ENCODE measurements at places on chromosomes 6 and 20. TPM values are rescaled to one million over a fixed set of nuclear protein-coding genes. Genes with fewer than 3 reads are reported as not detected.

Gene GJA10
- total RNA-seq: not detected

Gene AIG1
- 92.2 TPM for total RNA-seq

DNA sequence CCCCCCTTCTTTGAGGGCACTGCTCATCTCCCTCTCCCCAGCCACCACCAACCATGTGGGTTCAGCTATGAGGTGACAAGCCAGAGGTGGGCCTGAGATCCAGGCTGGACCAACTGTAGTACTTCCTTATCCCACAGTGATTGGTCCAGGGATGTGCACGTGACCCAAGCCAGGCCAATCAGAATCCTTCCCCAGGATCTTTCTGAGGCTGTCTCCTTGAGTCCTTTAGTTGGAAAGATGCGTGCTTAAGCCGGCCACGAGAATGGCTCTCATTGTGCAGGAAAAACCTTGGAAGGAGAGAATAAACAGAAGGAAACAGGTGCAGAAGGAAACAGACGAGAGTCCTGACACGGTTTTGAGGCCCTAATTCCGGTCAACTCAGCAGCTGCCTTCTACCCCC, 39.2 kb downstream of the ZC3H12D start:
- H3K27ac ChIP-seq: no peak overlapping the region
- no peaks in the 10 kb centered on the region for H3K27me3 ChIP-seq

GRCh38 chr20:6882561-6883291, 115.2 kb downstream of the BMP2 start:
- H3K4me1 ChIP-seq: no peaks in the 10 kb centered on the region
- no peak for DNase-seq
- no peak overlapping the region for H3K27ac ChIP-seq
- no peak overlapping the region for H3K4me3 ChIP-seq

DNA sequence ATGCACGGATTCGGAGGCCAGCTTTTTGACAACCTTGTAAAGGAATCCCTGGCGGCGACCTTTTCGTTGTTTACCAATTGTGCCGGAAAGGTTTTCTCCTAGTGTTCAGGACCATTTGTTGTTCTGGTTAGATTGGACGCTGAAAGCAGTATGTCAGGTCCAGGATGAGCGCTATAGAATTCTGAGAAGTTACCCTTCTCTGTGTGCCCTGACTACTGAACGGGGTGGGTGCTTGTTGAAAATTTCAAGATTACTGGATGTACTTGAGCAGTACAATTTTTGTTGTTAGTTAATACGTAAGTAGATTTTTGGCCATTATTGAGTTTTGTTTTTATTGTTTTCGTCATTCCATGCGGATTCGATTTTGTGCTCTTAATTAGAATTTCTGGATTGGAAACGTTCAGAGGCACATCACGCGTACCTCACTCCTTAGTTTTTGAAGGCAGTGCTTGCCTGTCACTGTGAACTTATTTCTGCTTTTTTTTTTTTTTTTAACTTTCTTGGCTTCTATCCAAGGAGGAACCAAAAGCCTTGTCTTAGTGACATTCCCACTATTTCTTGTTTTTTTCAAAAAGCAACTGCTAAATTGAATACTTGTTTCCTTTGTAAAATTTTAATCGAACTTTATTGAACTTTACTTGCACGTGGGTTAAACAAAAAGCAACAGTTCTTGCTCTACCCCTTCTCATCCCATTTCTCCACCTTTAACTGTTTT, 898 bp downstream of the XRN2 start:
- no peaks in the 10 kb centered on the region for H3K27me3 ChIP-seq
- peak overlapping the region; percentile 88 for H3K4me3 ChIP-seq
- DNase-seq: no peak
- H3K27ac ChIP-seq: peak overlapping the region; percentile 88
- 0 out of 2 replicates have a peak, but pooled peaks cover 1% of the 10 kb centered on the region for H3K36me3 ChIP-seq

GRCh38 chr6:157563611-157564284, 182.8 kb downstream of the ZDHHC14 start:
- H3K27ac ChIP-seq: no peak overlapping the region
- H3K4me1 ChIP-seq: peaks cover 3% of the 10 kb centered on the region
- no peak for DNase-seq
- H3K4me3 ChIP-seq: no peak overlapping the region
- H3K36me3 ChIP-seq: no peaks in the 10 kb centered on the region
- H3K27me3 ChIP-seq: no peaks in the 10 kb centered on the region

All from HepG2 (cell line).